ENCODE measurements at places on chromosomes 3 and 15.

GRCh38 chr3:111534701-111535100, 7.3 kb upstream of the CD96 start:
- no peak for DNase-seq

DNA sequence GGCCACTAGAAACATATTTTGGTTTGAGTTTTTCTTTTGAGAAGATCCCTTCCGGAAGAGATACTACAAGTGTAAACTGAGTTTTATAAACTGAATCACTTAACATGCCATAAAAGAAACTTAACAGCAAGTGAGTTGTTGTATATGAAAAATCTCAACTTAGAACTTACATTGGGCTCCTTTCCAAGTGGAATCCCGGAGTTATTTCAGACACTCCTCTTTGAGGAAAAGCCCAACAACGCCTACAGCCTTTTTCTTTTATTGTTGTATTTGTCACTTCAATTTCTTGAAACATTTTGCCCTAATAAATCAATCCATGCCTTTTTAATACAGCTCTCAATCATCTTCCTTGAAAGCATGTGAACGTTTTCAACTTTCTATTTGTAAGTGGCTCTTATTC, 137.3 kb downstream of the FEZF2 start:
- no peak for DNase-seq

- DNase-seq, result no peak
Measured at GRCh38 chr3:66671291-66671690, 170.5 kb upstream of the LRIG1 start.

- DNase-seq, result no peak
Measured at GRCh38 chr3:51436998-51437639, 46.0 kb downstream of the RBM15B start.

DNA sequence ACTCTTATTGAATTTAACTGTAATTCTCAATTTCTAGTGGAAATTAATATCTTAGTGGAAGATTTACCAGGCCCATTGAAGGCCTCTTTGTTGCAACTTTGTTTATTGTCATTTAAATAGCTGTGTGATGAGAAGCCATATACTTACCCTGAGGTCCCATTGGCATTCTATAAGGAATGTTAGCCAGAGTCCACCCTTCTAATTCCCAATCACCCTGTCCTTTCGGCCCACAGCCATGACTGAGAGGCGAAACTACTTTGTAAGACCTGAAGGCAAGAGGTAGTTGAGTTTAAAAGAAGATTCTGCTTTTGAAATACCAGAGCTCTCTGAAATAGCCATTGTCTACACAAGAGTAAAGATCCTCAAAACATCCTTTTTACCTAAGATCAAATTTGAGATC, 290.5 kb upstream of the RARB start:
- DNase-seq, result no peak

DNA sequence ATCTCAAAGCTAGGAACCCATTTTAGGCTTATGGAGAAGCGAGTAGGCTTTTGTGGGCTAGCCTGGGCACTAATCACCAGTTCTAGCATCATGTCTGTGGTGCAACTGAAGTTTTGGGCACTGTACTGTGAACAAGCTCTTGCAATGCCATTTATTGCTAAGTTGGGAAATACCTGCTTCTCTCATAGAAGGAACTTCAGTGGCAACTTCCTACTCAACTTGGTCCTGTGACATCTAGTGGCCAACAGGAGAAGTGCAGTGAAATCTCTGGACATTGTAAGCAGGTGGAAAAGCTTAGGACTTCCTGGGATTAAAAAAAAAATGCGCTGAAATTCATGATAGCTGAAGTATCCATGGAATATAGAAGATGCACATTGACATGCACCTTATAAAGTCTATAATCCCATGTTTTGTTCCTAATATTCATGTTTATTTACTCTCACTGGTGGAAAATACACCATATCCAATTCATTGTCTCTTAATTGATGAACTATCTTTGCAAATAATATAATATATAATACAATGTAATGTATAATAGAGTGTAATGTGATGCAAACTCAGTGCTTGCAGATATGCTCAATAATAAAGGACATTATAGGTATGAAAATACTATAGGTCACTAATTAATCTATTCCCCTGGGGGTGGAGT, 6.5 kb upstream of the ALDH1A3 start:
- peak; percentile 30 for DNase-seq

GRCh38 chr15:37046876-37047614, 53.3 kb downstream of the MEIS2 start:
- no peak for DNase-seq

DNA sequence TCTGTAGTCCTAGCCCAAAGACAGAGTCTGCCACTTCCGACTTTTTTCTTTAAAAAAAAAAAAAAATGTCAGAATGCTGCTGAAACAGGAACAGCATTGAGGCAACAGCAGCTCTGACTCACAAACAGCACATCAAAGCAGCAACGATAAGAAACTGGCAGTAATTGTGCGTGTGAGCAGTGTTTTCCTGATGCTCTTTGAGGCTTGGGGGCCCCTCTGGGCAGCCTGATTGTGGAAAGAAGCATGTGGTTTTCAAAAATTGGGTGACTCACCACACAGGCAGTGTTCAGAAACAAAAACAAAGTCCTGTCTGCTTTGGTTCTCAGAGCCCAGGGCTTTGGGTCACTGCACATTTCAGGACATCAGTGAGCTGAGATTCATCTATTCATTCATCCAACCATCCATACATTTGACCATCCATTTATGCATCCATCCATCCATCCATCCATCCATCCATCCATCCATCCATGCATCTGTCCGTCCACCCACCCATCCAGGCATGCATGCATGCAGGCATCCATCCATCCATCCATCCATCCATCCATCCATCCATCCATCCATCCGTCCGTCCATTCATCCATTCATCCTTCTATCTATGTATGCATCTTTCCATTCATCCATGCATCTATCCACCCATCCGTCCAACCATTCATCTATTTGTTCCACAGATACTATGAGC, 308.4 kb downstream of the RPLP1 start:
- DNase-seq, result peak; percentile 71

DNA sequence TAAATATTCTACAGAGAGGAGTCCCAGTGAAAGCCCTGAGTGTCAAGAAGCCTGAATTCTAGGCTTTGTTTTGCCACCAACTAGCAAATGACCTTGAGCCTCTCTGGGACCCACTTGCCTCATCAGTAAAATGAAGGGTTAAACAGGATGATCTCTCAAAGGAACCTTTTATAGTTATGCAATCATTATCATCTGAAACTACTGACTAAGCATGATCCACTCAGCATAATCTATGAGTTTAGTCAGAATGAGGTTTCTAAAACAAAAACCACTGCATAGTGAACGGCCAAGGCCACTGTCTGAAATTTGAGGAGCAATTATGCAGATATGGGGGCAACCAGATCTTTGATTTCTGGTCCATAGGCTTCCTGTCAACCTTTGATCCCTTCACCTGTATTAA, 319.0 kb downstream of the MECOM start:
- no peak for DNase-seq

- DNase-seq, result no peak
Measured at GRCh38 chr3:112427123-112427522, 72.1 kb downstream of the BTLA start.

Measured in stimulated activated CD4-positive, alpha-beta T cell treated with anti-CD3 and anti-CD28 coated beads, Interleukin-1b, Interleukin-23, amount 100 ng/mL, for 4 hours (primary cell).